ENCODE measurements at places on chromosomes 11 and 22.

- no peak for DNase-seq
These were observed 640.6 kb downstream of the TBC1D22A start for GRCh38 chr22:47402876-47403525.

DNA sequence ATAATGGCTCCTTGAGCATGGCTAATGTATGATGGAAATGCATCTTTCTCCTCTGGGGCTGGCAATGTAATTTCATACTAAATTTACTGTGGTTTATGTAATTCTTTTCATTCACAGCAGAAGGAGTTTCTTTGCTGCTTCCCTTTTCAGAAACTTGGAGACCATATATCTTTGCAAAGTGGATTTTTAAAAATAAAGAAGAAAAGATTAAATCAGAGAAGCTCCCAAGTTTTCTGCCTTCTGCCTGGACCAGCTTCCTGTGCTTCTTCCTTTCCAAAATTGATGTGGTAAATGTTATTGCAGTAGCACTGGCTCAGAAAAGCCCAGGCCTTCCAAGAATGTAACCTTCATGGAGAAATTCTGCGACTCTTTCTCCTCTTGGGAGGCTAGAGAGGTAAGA is 300.1 kb upstream of the NCAM1 start:
- no peak for DNase-seq

- DNase-seq = no peak
These were observed 788.0 kb downstream of the BRD1 start for GRCh38 chr22:49039625-49040024.

GRCh38 chr22:19085233-19085718 is 36.9 kb downstream of the DGCR2 start:
- DNase-seq = no peak

DNA sequence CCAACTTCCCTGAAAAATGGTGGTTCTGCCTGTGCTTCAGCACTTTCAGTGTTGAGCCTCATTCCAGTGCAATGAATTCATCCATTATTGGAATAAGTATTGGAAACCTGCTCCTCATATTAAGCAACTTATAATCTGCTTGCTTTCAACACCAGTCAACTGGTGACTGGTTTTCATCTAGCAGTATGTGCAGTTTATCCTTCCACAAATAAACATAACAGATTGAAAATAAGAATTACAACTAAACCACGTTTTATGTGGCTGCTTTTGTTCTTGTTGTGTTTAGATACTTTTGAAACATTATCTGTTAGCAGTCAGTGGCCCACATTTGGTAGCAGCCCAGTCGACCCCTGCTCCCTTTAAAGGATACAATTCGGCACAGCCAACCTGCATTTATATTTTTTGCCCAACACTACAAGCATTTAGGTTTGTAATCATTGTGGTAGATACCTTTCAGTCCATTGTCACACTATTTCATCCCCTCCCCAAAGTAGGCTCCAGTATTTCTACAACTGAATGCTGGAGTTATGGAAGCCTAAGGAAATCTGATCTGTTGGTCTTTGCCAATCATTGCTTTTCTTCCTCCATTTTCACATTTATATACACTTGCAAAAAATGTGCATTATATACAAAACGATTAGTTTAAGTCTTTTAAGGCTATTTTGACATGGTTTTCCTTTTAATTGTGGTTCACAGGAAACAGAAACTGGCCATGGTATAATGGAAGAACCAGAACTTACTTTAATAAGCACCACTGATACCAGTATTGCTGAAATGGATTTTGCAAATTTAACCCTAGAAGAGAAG is 13.1 kb downstream of the TAF1D start:
- no peak for DNase-seq

- no peak for DNase-seq
These were observed 7.1 kb downstream of the RRP8 start for GRCh38 chr11:6596239-6596877.
